ENCODE measurements at places on chromosomes 2 and 18.
A peak's percentile ranks its signal among the peaks of the same experiment; 100 is the strongest.

DNA sequence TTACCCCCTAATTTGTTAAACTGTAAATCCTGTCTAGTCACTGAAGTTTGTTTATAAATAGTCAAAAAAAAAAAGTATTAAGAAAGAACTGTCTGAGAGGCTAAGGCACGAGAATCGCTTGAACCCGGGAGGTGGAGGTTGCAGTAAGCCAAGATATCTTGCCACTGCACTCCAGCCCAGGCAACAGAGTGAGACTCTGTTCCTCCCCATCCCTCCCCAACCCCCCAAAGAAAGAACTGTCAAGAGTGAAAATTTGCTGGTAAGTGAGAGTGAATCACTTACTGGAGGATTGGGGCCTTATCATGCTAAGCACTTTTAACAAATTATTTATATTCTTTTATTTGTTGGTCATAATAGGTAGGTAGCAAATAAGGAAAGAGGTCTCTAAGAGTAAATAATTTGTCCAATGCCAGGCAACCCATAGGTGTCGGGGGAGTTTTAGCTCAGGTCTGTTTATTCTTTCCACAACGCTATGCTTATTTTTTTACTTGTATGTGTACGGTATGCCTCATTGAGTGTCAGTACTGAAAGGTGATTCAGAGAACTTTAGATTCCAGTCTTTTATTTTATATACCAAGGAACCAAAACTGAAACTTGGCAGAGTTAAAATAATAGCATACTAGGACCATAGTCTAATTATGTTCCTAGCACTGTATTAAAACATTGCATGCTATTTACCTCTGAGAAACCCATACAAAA, 2.5 kb downstream of the TAF4B start:
- no peak for DNase-seq

DNA sequence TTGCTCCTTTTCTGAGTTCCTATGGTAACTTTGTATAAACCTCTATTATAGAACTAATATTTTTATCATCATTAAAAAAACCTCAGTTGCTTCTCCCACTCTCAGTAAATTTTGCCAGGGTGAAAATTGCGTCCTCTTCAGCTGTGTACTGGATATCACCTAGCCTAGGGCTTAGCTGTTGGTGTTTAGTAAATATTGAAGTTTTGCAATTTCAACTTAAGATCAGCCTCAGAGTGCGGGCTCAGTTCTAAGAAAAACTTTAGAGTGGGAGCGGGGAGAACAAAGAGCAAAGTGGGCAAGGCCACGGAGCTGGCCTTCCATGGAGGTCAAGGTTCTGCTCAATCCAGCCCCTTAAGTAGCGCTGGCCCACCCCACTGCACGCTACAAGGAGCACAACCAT, 488.3 kb upstream of the SPRED2 start:
- no peak for DNase-seq

DNA sequence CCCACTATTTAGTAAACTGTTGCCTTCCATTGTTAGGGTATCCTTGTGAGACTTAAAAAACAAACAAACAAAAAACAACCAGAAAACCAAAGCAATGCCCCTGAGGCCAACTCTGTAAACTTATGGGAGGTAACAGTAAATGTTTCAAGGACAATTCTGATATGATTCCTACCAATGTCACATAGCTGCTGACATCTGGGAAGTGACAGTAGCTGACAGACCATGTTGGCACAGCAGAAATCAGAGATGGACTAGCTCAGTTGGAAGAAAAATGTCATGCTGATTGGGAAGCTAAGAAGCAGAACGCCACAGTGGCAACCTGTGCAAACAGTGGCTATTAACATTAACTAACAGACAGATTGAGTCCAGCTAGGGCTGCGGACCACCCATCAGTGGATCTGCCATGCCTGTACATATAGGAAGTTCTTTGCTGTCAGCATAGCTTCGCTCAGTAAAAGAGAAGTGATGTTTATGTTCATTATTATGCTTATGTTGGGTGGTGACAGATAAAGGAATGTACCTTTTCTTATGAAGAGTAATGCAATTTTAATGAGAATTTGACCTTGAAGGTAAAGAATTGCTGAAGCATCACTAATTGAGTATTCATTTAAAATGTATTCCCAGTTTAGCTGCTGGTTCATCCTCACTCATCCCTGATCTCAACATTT, 180.6 kb downstream of the PARD3B start:
- no peak for DNase-seq

- DNase-seq: no peak
These were observed 27.9 kb upstream of the CDCA7 start for GRCh38 chr2:173326806-173327205.

GRCh38 chr18:49859725-49860124, 46.4 kb upstream of the ACAA2 start:
- no peak for DNase-seq

DNA sequence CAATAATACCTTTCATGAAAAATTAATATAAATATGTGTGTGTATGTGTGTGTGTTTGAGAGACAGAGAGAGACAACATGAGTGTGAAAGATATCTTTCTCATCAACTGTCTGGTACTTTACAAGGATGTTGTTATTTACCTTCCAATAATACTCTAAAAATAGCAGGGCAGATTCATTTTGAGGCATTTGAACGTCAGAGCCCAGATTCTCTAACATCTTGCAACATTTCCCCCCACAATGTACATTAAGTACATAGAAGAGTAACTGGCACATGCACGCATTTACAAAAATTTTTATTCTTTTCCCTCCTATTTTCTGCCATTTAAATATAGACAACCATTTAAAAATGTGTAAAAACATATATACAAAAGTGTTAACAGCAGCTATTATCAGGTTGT, 100.9 kb downstream of the PID1 start:
- DNase-seq: no peak

- no peak for DNase-seq
These were observed 145.6 kb downstream of the AGAP1 start for GRCh38 chr2:235639428-235639773.

- DNase-seq: peak; percentile 15
These were observed 31.5 kb downstream of the TRABD2A start for GRCh38 chr2:84849271-84849952.

- no peak for DNase-seq
These were observed 94.7 kb downstream of the BIN1 start for GRCh38 chr2:127012215-127012614.

GRCh38 chr2:8059794-8060193, 622.1 kb upstream of the ID2 start:
- DNase-seq: no peak

DNA sequence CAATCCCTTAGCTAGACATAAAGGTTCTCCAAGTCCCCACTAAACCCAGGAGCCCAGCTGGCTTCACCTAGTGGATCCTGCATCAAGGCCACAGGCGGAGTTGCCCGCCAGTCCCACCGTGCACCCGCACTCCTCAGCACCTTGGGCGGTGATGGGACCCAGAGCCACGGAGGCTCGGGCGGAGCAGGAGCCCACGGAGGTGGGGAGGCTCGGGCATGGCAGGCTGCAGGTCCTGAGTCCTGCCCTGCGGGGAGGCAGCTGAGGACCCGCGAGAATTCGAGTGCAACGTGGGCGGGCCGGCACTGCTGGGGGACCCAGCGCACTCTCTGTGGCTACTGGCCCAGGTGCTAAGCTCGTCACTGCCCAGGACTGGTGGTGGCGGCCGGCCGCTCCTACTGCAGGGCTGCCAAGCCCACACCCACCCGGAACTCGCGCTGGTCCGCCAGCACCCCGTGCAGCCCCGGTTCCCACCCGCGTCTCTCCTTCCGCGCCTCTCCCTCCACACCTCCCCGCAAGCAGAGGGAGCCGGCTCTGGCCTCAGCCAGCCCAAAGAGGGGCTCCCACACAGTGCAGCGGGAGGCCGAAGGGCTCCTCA, 31.7 kb upstream of the SPATA3 start:
- DNase-seq: no peak

- peak; percentile 47 for DNase-seq
These were observed 410 bp upstream of the TGIF1 start for GRCh38 chr18:3449512-3450011.

DNA sequence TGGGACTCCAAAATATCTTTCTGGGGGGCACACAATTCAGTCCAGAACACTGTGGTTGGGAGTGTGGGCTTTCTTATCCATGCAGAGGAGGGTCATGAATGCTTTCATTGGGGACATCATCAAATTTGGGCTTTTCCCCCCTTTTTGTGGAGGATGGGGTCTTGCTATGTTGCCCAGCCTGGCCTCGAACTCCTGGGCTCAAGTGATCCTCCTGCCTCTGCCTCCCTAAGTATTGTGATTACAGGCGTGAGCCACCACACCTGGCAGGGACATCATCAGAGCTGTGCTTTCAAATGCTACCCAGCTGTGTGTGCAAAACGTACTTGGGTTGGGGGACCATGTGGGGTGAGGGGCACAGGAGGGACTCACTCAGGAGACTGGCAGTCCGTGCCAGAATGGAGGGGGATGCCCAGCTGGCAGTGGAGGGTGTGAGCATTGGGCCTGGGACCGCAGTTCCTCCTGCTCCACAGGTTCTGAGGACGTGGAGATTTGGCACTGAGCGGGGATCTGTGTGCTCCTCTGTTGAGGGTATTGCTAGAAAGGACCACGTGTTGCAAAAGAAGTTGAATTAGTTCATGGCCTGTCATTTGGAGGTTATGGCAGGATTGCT, 24.4 kb downstream of the EMILIN2 start:
- no peak for DNase-seq

DNA sequence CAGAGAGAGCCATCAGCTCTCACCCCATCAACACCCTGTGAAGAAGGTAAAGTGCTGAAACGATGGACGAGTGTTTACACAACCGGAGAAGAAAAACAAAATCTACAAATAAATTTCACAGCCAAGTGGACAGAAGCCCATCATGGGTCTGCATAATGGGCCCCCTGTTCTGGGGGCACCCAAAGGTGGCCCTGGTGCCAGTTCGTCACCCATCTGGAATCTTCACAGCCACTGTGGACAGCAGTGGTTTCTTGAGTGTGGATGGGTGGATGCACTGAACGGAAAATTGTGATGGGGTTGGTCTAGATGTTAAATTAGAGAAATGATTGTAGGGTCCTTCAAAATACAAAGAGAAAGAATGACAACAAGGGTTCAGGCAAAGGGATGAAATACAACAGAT, 38.8 kb downstream of the ANKMY1 start:
- no peak for DNase-seq

GRCh38 chr2:30371028-30371689, 75.9 kb upstream of the LCLAT1 start:
- DNase-seq: no peak

GRCh38 chr2:106812383-106812782, 73.6 kb downstream of the ST6GAL2 start:
- DNase-seq: no peak

- no peak for DNase-seq
These were observed 4.7 kb downstream of the OBSL1 start for GRCh38 chr2:219566640-219567039.

GRCh38 chr2:65031341-65032018, 24.7 kb upstream of the CEP68 start:
- DNase-seq: no peak

DNA sequence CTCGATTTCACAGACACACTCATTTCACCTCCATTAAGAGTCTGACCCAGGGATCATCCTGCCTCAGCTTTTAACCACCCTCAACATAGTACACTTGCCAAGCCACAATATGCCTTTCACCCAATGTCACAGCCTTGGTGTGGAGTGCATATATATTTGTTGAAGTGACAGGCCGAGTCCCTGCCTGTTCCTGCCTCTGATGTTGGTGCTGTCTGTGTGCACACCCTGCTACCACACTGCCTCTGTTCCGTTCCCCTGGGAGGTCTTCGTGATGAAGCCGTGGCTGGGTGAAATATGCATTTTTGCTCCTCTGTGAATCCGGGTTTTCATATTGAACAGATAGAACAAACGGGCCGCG, 90.3 kb downstream of the RNF144A start:
- no peak for DNase-seq

DNA sequence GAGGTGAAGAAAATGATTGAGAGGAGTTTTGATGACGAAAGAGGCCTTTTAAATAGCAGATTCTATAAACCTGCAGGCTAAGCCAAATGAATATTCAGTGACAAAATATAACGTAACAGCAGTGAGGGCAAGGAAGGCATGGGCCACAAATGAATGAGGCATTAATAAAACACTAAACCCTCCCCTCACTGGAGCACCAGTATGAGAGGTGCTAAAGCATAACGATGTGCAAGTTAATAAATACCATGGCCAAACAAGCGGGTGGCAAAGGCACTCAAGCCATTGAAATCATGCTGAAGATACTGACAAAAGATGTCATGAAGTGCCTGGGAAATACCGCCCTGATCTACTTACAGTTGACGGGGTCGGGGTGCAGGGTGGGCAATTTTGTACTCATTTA, 30.2 kb upstream of the LONRF2 start:
- no peak for DNase-seq

- DNase-seq: no peak
These were observed 187.4 kb downstream of the LPIN1 start for GRCh38 chr2:11933854-11934253.

GRCh38 chr2:174574657-174575056, 22.9 kb downstream of the WIPF1 start:
- DNase-seq: no peak

DNA sequence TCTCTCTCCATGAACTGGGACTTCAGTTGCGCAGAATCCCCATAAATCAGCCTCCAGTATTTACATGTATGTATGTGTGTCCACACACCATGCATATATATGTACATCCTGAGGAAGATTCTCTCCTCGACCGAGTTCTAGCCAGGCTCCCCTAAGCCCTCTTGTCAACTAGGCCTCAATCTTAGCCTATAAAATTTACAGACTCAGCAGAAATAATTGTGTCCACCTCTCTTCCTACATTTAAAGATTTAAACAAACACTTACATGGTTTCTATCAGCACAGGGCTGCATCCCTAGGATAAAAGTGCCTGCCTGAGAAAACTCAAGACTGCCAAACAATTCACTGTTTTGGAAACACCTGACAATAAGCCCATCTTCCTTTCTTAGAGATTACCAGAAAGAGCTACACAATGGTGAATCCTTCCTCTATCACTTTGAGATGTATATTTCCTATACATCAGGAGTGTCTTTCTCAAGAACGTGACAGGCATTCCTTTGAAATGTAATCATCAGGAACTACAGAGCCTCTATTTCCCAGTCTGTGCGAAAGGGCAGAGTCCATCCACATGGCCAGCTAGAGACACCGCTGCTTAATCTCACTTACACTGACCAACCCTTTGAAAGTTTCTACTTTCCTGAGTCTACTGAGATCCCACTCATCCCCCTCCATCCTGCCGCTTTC, 39.5 kb downstream of the ZNF519 start:
- no peak for DNase-seq
